ENCODE measurements at places on chromosomes 12 and 14.

GRCh38 chr12:82176761-82177490 lies 181.3 kb downstream of the CCDC59 start:
- no peak for DNase-seq

DNA sequence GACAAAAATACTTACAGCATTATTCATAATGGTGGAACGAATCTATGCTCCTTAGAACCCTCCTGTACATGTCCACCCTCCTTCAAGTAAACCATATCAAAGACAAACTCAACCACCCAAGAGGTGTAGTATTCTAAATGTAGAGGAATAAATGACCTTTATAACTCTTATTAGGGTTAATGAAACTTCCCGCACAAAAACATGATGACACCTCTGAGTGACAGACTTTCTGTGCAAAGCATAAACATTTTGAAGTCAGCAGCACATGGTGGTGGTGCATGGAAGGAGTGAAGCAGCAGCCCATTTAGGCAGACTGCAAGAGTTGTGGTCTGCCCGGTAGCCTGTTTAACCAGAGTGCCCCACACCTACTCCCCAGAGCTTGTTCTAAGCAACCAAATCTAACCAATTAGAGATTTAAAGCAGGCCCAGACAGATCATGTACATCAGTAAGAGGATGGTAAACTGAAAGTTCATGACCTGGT lies 615 bp upstream of the ASB8 start:
- DNase-seq = no peak

GRCh38 chr14:81153187-81153586 lies 67.6 kb downstream of the GTF2A1 start:
- no peak for DNase-seq

DNA sequence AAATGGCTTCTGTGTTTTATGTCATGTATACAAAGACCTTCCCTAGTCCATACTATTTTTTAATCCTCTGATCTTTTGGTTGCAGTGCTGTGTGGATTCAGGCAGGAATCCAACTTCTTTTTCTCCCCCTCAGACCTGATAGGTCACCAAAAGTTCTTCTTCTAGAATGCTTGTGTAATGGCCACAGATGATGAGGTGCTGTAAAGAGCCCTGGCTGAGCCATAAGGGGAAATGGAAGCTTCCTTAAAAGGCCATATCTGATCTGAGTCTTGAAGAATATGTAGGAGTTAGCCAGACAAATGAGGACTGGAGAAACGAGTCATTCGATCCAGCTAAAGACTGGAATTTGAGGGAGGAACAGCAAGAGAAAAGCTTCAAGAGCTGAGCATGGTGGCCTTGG lies 353.9 kb downstream of the PCNX1 start:
- no peak for DNase-seq

DNA sequence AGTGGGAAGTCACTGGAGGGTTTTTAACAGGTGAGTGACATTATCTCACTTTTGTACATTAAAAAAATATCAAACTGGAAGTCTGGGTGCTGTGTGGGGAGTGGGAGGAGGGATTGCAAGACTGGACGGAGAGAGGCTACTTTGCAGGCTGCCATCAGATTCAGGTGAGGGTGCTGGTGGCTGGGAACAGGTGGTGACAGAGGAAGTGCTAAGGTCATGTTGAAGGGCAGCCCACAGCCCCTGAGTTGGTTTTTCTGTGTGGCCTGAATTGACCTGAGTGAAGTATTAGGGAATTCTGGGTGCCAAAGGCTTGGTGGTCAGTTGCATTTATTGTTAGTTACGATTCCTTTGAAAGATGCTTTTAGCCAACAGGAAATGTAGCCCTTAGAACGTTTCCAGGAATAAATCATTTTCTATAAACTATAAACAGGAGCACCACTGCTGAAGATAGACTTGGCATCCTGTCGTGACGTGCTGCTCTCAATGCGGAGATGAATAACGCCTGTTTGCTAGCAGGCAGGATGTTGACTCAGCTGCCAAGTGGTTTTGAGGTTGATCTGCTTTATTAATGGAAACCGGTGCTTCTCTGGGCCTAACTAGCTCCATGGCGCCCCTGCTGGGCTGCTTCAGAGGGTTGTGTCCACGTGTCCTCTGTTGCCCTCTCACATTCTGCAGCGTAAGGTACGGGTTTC lies 707.5 kb upstream of the TMEM132C start:
- DNase-seq = peak; percentile 37

DNA sequence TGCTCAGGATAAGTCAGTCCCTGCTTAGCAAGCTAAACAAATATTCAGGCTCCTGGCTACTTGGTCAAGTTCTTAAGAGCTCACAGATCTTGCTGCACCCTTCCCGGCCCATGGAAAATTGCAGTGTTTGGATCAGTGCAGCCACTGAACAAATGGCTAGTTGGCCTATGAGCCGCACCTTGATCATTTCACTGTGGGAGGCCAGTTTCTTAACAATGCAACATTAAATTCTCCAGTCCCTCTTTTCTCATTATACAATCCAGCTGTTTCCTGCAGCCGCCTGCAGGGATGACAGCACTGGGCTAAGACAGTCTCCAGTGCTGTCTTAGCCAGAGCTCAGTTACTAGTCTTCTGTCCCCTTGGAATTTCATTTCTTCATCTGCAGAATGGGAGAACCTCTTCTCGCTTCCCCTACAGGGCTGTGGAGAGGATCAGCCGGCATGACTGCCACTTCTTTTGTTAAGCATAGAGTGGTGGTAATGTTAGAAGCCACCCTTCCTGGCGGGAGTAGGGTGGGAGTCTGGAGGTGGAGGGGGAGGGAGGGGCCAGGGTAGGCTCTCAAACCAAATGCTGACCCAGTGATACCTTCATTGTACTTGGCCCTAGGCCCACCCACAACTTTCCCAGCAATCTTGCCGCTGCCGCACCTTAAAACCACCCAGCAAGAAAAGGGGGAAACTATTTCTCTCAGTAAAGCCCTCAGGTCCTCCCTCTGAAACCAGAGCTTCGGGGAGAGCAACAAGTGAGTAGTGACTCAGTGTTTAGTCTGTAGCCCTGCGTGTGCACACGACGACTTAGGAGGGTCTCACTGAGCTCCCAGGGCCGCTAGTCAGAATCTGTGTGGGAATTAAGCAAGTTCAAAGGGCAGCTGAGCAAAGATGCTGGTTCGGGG lies 145.7 kb downstream of the NUAK1 start:
- DNase-seq = no peak

DNA sequence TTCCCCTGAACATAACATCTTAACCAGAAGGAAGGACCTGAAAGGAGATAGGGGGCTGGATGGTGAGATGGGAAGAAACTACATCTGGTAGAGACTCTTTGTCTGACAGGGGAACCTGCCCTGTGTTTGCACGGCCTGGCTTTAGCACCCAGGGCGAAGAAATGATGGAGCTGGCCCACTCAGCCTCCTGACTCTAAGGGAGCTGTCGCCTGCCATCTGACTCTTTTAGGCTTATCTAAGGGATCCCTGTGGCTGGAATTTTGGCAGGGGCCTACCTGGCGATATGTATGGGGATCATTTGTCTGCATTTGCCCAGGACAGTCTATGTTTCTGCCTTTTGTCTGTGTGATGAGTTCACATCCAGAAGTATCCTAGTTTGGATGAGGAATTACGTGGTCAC lies 15.6 kb upstream of the CACNA2D4 start:
- no peak for DNase-seq

GRCh38 chr14:22255017-22255950 lies 333.7 kb downstream of the DAD1 start:
- DNase-seq = no peak

DNA sequence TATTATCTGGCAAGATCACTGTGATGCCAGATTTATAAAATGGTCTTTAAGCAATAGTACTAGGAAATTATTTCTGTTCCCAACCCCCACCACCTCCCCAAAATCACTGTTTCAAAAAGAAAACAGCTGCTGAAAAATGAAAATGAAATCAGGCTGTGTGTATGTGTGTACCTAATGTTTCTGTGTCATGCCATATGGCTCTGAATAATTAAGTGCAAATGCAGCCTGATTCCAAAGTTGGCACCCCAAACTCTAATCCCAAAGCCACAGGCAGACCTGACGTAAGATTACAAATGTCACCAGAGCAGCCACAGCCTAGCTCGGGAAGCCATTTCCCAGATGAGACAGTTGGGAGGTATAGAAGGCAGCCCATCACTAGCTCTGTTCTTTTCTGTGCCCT lies 175.5 kb downstream of the MED13L start:
- no peak for DNase-seq

DNA sequence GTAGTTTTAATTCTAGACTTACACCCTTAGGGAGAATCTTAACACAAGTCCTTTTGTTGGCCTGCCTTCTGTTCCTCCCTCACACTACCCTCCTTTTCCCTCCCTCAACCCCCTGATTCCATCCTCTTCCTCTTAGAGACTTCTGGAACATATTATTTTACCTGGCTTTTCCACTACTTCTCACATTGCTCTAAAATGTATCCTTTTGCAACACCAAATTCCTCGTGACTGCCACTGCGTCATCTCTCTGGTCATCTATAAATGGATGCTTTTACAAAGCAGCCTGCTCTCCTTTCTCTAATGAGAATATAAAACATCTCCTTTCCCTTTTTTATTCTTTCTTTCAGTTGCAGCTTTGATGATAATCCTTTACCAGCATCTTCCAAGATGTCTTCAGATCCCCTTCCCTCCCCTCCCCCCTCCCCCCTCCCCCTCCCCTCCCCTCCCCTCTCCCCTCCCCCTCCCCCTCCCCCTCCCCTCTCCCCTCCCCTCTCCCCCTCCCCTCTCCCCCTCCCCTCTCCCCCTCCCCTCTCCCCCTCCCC lies 93.6 kb downstream of the DIP2B start:
- DNase-seq = no peak

DNA sequence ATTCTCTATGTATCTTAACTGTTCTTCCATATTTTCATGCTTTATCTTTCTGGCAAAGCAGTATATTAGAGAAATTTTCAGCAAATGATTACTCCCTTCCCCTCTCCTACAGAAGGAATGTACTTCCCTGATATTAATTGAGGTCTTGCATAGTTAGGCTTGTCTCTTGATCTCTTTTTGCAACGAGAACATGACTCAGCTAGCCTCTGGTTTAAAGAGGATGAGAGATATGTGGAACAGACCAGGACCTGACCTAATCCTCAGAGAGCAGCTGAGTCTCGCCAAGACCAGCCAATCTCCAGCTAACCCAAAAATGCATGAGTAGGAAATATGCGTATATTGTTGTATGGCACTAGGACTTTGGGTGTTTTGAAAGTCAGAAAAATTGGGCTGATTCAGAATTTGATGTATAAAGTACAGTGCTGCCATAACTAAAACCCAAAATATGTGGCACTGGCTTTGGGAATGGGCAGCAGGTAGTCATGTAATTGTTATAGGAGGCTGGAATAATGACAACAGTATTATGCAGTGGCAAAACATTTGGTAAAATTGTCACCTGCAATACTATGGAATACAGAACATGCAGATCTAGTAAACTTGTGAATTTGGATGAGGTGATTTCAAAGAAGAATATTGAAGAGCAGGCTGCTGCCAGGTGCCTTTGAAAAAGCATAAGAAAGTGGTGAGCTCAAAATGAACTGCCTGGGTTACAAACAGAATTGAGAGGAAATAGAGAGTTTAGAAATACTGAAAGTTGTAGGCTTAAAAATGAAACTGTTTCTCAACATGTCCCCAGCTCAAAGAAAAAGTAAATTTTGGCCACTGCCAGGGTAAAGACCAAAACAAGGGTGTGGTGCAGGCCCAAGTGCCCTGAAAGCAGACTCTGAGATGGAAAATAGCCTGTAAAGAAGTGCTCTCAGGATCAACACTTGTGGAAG lies 9.3 kb upstream of the USP15 start:
- no peak for DNase-seq

- DNase-seq = no peak
These were observed 30.6 kb upstream of the LMO3 start for GRCh38 chr12:16636435-16637055.

- no peak for DNase-seq
These were observed 80.4 kb upstream of the GPR68 start for GRCh38 chr14:91324606-91325575.

- no peak for DNase-seq
These were observed 190.9 kb downstream of the ETV6 start for GRCh38 chr12:11840366-11840765.

GRCh38 chr12:104187446-104188155 lies 28.0 kb upstream of the TXNRD1 start:
- no peak for DNase-seq

- DNase-seq = no peak
These were observed 14.7 kb downstream of the METTL3 start for GRCh38 chr14:21496453-21496852.

- DNase-seq = no peak
These were observed 451.7 kb downstream of the NPAS3 start for GRCh38 chr14:33390335-33390734.

GRCh38 chr12:109926016-109926415 lies 25.9 kb downstream of the TCHP start:
- no peak for DNase-seq

DNA sequence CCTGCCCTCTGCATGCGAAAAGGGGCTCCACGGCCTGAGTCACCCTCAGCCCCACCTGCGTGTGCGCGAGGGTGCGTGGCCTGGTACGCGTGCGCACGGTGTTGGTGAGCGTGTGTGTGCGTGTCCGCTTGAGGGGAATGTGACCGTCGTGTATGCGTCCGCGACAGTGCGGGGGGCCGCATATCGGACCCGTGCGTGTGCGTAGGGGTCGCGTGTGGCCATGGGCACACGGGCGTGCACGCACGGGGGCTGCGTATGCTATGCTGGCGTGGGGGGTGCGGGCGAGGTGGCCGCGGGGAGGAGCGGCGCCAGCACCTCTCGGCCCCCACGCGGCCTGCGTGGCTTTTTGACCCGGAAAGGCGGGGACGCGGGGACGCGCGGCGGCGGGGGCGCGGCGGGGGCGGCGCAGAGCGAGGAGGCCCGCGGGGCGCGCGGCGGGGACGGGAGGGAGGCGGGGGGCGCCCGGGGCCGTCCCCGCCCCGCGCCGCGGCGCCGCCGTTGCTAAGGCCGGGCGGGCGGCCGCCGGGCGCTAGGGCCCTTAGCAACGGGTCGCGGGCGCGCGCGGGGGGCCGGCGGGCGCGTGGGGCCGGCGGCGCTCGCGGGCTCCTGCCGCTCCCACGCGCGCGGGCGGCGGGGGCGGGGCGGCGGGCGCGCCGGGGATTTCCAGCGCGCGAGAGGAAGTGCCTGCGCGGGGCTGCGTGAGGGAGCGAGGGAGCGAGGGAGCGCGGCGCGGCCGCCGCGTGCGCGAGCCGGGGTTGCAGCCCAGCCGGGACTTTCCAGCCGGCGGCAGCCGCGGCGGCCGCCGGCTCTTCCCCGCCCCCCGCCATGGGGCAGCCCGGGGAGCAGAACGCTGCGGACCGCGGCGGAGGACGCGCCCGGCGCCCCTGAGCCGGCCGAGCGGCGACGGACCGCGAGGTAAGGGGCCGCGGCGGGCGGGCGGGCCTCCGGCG lies at the start of gene TRAF3:
TSS of gene TRAF3 (plus strand) at position 689 of the 950 bp plus-strand sequence. CDS start 92,753 bp downstream, outside the sequence.
- DNase-seq = peak; percentile 70

Measured in HEK293T (cell line).